PC-9 (cell line): ENCODE measurements at places on chromosomes 11 and 22. TPM values are rescaled to one million over a fixed set of nuclear protein-coding genes. Genes with fewer than 3 reads are reported as not detected.
A peak's percentile ranks its signal among the peaks of the same experiment; 100 is the strongest.

- DNase-seq, result no peak
- H3K4me3 ChIP-seq, result no peak overlapping the region
- no peaks in the 10 kb centered on the region for H3K4me1 ChIP-seq
- peaks cover 27% of the 10 kb centered on the region for H3K27me3 ChIP-seq
Observed at GRCh38 chr22:22362936-22363335, 118.3 kb downstream of the VPREB1 start.

GRCh38 chr22:37345863-37346504 is 63.7 kb downstream of the CYTH4 start:
- H3K4me1 ChIP-seq, result peaks cover 13% of the 10 kb centered on the region
- H3K4me3 ChIP-seq, result no peak overlapping the region
- no peaks in the 10 kb centered on the region for H3K27me3 ChIP-seq
- no peaks in the 10 kb centered on the region for H3K36me3 ChIP-seq

The CLMP gene
- 5.4 and 6.1 TPM in 2 replicates for total RNA-seq

GRCh38 chr11:17552392-17553248 is 5.6 kb downstream of the OTOG start:
- no peaks in the 10 kb centered on the region for H3K4me1 ChIP-seq
- no peak overlapping the region for H3K27ac ChIP-seq
- H3K27me3 ChIP-seq, result peaks cover 55% of the 10 kb centered on the region
- no peak overlapping the region for H3K4me3 ChIP-seq
- H3K36me3 ChIP-seq, result no peaks in the 10 kb centered on the region

DNA sequence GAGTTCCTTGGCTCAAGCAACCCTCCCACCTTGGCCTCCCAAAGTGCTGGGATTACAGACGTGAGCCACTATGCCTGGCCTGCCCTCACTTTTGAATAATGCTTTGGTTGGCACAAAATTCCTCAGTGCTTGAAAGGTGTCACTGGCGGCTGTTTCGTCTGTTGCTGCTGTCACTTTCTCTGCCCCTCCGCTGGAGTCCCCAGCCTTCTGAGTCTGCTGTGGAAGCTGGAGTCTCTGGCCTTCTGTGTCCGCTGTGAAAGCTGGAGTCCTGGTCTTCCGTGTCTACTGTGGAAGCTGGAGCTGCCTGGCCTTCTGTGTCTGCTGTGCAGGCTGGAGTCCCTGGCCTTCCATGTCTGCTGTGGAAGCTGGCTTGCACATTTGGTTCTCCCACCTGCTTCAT is 4.9 kb upstream of the KRTAP5-1 start:
- H3K36me3 ChIP-seq, result no peaks in the 10 kb centered on the region
- no peak overlapping the region for H3K27ac ChIP-seq
- H3K27me3 ChIP-seq, result peaks cover 25% of the 10 kb centered on the region; the same call in 1 of the 2 replicates
- DNase-seq, result no peak

- no peaks in the 10 kb centered on the region for H3K27me3 ChIP-seq
- no peak for DNase-seq
- H3K4me3 ChIP-seq, result no peak overlapping the region
- H3K4me1 ChIP-seq, result no peaks in the 10 kb centered on the region; the same call in 1 of the 2 replicates
- no peaks in the 10 kb centered on the region for H3K36me3 ChIP-seq
Observed at GRCh38 chr11:72958791-72959190, 144.6 kb downstream of the ATG16L2 start.

The RIN1 gene
- 15.5 and 19.5 TPM in 2 replicates for total RNA-seq

The CCDC87 gene
- total RNA-seq, result 0.83 and 1.0 TPM in 2 replicates

The MMP3 gene
- total RNA-seq, result not detected in 2 replicates

- no peak overlapping the region for H3K27ac ChIP-seq
- H3K27me3 ChIP-seq, result 0 out of 2 replicates have a peak, but pooled peaks cover 7% of the 10 kb centered on the region
- peaks cover 21% of the 10 kb centered on the region; the same call in 1 of the 2 replicates for H3K4me1 ChIP-seq
- H3K36me3 ChIP-seq, result no peaks in the 10 kb centered on the region
- peak overlapping the region; percentile 30; the same call in 1 of the 2 replicates for H3K4me3 ChIP-seq
- no peak for DNase-seq
Observed at GRCh38 chr22:42443240-42444076, 11.3 kb upstream of the NFAM1 start.

DNA sequence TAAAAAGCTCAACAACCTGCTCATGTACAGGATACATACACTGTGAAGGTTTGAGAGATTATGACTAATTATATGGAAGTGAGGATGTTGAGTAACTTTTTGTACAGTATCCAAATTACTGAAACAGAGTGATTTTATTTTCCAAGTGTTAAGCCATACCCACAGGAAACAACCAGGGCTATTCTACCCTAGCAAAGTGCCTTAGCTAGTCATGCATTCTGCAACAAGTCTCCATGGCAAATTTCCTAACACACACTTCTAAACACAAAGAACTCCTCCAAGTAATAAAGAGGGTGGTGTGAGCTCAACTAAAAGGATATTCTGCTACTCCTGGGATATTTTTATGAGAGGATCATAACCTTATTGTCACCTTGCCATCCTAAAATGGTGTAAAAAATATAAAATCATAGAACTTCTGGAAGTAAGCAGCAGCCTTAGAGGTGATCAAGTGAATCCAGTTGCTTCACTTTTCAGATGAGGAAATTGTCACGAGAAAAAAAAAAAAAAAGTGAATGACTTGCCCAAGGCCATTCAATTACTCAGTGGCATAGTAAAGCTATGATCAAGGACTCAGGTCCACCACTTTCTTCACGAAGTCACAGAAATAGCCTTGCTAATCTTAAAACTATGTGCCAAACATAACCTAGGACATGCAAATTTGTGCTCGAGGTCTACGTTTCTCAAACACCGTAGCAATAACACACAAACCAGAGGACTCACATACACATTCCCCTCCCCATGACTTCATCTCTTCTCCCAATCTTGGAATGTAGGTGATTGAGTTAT is 4.2 kb downstream of the LGR4 start:
- H3K4me3 ChIP-seq, result peak overlapping the region; percentile 92
- H3K27ac ChIP-seq, result peak overlapping the region; percentile 94
- peaks cover 75% of the 10 kb centered on the region for H3K4me1 ChIP-seq
- no peaks in the 10 kb centered on the region for H3K27me3 ChIP-seq

DNA sequence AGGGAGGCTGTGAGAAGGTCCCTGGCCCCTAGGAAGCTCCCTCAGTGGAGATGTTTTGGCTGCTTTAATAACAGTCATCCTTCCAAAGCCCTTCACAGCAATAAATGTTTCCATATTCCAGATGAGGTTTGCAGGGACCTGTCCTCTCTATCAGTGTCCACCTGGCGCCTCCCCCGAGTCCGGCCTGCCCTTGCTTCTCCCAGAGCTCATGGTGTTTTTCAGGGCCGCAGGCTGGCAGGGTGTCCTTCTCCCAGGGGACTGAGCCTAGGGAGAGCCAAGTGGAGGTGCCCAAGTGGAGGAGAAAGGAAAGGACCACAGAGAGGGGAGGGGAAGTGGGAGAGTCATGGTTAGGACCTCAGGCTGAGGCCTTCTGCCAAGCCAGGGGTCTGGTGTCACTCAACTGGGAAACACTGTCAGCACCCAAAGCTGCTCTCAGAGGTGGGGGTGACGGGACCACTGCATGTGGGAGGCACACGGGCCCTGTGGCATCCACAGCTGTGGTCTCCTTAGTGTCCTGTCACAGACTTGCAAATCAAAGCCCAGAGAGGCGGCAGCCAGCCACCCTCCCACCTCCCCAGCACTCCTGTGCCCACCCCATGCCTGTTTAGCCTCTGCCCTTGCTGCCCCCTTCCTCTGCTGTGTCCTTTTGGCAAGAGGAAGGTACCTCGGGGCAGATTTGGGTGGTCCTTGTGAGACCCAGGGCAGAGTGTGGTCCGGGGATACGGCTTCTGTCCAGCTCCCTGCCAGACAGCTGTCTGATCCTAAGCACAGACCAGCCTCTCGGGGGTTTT is 6.4 kb downstream of the DERL3 start:
- no peaks in the 10 kb centered on the region for H3K4me1 ChIP-seq
- no peak overlapping the region for H3K4me3 ChIP-seq
- no peaks in the 10 kb centered on the region for H3K36me3 ChIP-seq

DNA sequence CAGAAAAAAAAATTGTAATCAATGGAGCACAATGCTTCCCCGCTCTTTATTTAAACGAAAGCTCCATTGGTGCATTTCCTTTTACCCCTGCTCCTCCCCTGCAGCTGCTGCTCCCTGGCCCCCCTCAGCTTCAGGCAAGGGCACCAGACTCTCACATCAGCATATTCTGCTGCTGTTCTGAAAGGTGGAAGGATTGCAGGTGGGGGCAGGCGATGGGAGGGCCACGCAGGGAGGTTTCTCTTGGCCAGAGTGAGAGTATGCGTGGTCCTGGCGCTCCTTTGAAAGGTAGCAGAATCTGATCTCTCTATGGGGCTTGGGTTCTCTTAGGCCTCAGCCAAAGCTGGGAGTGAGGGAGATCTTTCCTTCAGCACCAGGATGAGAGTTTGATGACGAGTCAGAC is 240.9 kb upstream of the CADM1 start:
- no peak overlapping the region for H3K27ac ChIP-seq
- H3K27me3 ChIP-seq, result peaks cover 82% of the 10 kb centered on the region
- no peak for DNase-seq
- H3K36me3 ChIP-seq, result no peaks in the 10 kb centered on the region
- no peaks in the 10 kb centered on the region for H3K4me1 ChIP-seq
- no peak overlapping the region for H3K4me3 ChIP-seq

DNA sequence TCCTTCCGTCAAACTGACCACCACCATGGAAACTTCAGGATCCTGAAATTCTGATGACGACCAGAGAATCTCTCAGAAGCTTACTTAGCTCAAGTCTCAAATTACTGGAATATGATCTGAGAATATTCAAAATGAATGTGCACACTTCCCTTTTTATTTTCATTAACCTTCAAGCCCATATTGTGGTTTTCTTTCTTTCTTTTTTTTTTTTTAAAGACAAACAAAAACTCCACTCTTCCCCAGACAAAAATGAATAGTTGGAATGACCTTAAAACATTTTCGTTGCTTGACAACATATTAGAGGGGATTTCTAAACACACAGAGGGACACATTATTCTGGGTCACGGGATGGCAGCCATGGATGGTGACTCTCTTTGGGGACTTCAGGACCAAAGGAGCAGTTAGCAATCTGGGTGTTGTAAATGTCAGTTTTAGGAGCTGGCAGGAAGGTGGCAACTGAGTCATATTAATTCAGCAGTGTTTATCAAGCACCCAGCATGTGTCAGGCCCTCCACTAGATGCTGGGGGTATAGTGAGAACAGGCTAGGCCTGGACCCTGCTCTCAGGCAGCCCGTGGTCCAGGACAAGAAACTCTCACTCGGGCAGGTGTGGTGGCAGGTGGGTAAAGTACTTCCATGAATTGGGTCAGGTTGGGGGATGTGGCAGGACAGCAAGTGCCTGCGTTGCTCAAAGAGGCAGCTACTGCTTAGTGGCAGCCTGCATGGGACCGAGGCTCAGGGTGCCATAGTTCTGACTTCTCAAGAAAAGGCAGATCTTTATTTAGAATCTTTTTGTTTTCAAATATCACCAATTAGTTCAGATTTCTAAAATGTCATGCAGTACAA is 126.1 kb downstream of the HIPK3 start:
- no peak overlapping the region for H3K27ac ChIP-seq
- no peaks in the 10 kb centered on the region for H3K27me3 ChIP-seq
- H3K36me3 ChIP-seq, result no peaks in the 10 kb centered on the region; the same call in 1 of the 2 replicates
- H3K4me1 ChIP-seq, result no peaks in the 10 kb centered on the region
- H3K4me3 ChIP-seq, result no peak overlapping the region
- no peak for DNase-seq

The TSGA10IP gene
- not detected in 2 replicates for total RNA-seq

GRCh38 chr22:50030297-50031188 is 18.0 kb upstream of the IL17REL start:
- peaks cover 58% of the 10 kb centered on the region for H3K27me3 ChIP-seq
- H3K4me1 ChIP-seq, result peaks cover 13% of the 10 kb centered on the region
- H3K4me3 ChIP-seq, result no peak overlapping the region
- H3K27ac ChIP-seq, result no peak overlapping the region
- DNase-seq, result peak; percentile 70

The TESMIN gene
- total RNA-seq, result 23.9 and 43.3 TPM in 2 replicates

- peaks cover 17% of the 10 kb centered on the region for H3K4me1 ChIP-seq
- H3K36me3 ChIP-seq, result no peaks in the 10 kb centered on the region
- H3K27me3 ChIP-seq, result no peaks in the 10 kb centered on the region
- no peak overlapping the region for H3K4me3 ChIP-seq
- no peak overlapping the region for H3K27ac ChIP-seq
- DNase-seq, result no peak
Observed at GRCh38 chr11:119370486-119371046, 10.9 kb downstream of the USP2 start.

GRCh38 chr11:7449841-7450214 is 35.5 kb upstream of the OLFML1 start:
- DNase-seq, result no peak
- no peaks in the 10 kb centered on the region for H3K36me3 ChIP-seq
- no peaks in the 10 kb centered on the region for H3K27me3 ChIP-seq
- no peaks in the 10 kb centered on the region for H3K4me1 ChIP-seq
- H3K27ac ChIP-seq, result no peak overlapping the region
- no peak overlapping the region for H3K4me3 ChIP-seq

The BDNF gene
- total RNA-seq, result 5.4 TPM in 2 replicates

DNA sequence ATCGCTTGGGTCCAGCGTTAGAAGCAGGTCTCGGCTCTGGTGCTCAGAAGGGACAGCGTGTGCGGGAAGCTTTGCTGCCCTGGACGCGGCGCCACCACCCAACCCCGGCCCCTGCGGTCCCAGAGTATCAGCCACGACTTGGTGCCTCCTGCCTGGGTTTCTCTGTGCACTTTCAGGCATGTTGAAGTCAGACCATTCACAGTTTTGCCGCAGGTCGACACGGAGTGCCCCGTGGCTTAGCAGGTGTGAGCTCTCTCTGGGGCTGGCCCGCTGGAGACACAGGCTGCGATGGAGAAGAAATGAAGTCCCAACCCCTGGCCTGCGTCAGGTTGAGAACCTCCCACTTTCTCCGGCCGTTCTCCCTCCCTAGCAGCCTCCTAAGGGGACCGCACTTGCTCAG is 494.5 kb downstream of the BRD1 start:
- no peak overlapping the region for H3K4me3 ChIP-seq
- no peaks in the 10 kb centered on the region for H3K36me3 ChIP-seq
- H3K4me1 ChIP-seq, result no peaks in the 10 kb centered on the region

GRCh38 chr22:25572708-25573171 is 8.3 kb downstream of the GRK3 start:
- peaks cover 18% of the 10 kb centered on the region; the same call in 1 of the 2 replicates for H3K27me3 ChIP-seq
- H3K36me3 ChIP-seq, result no peaks in the 10 kb centered on the region
- no peaks in the 10 kb centered on the region for H3K4me1 ChIP-seq
- no peak overlapping the region for H3K27ac ChIP-seq
- no peak for DNase-seq
- H3K4me3 ChIP-seq, result no peak overlapping the region

- H3K36me3 ChIP-seq, result no peaks in the 10 kb centered on the region
- no peaks in the 10 kb centered on the region for H3K27me3 ChIP-seq
- H3K4me1 ChIP-seq, result 0 out of 2 replicates have a peak, but pooled peaks cover 6% of the 10 kb centered on the region
- H3K27ac ChIP-seq, result no peak overlapping the region
- H3K4me3 ChIP-seq, result no peak overlapping the region
Observed at GRCh38 chr11:76856106-76856505, 4.6 kb upstream of the ACER3 start.

The MUC15 gene
- total RNA-seq, result 0.18 and 0.70 TPM in 2 replicates

- H3K27ac ChIP-seq, result no peak overlapping the region
- 0 out of 2 replicates have a peak, but pooled peaks cover 11% of the 10 kb centered on the region for H3K36me3 ChIP-seq
- no peaks in the 10 kb centered on the region for H3K27me3 ChIP-seq
- no peak overlapping the region for H3K4me3 ChIP-seq
- H3K4me1 ChIP-seq, result 0 out of 2 replicates have a peak, but pooled peaks cover 5% of the 10 kb centered on the region
- no peak for DNase-seq
Observed at GRCh38 chr11:46673713-46674462, 26.5 kb downstream of the ARHGAP1 start.

- no peak for DNase-seq
- H3K4me3 ChIP-seq, result peak overlapping the region; percentile 57
- no peak overlapping the region; the same call in 1 of the 2 replicates for H3K27ac ChIP-seq
- H3K27me3 ChIP-seq, result no peaks in the 10 kb centered on the region
- no peaks in the 10 kb centered on the region for H3K36me3 ChIP-seq
- H3K4me1 ChIP-seq, result peaks cover 21% of the 10 kb centered on the region
Observed at GRCh38 chr11:75429902-75430713, 2.9 kb downstream of the KLHL35 start.

The MFRP gene
- not detected in 2 replicates for total RNA-seq

GRCh38 chr11:3942160-3942955 is 86.9 kb downstream of the STIM1 start:
- H3K4me1 ChIP-seq, result peaks cover 11% of the 10 kb centered on the region
- no peak for DNase-seq
- H3K27me3 ChIP-seq, result no peaks in the 10 kb centered on the region
- no peak overlapping the region for H3K27ac ChIP-seq
